Activated CD4-positive, alpha-beta T cell treated with anti-CD3 and anti-CD28 coated beads, Interleukin-2, amount 50 U/mL, for 1 hour (primary cell): ENCODE measurements at places on chromosomes 4 and X.

DNA sequence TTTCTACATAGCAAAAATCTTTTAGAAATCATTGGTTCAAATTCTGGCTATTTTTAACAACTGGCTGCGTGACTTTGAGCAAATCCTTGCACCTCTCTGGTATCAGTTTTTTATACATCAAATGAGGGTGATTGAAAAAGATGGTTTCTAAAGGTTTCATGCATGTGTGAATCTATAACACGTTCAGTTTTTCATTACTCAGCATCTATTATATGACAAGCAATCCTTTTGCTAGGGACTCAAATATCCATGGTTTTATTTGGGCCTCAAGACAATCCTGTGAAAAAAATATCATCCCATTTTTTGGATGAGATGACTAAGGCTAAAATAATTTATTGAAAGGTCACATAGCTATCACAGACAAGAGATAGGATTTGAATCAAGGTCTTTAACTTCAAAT, 884 bp downstream of the HEPH start:
- no peak for DNase-seq

GRCh38 chrX:150934453-150934852, 36.0 kb upstream of the CD99L2 start:
- DNase-seq: no peak

GRCh38 chr4:117357437-117357836, 272.1 kb upstream of the TRAM1L1 start:
- no peak for DNase-seq

- DNase-seq: no peak
These were observed 22.8 kb upstream of the OPN1LW start for GRCh38 chrX:154121207-154121606.

- no peak for DNase-seq
These were observed 63.4 kb downstream of the NFKB1 start for GRCh38 chr4:102564399-102565059.

- no peak for DNase-seq
These were observed 39.7 kb downstream of the CPLX1 start for GRCh38 chr4:786074-786741.

- DNase-seq: no peak
These were observed 322.1 kb upstream of the ARX start for GRCh38 chrX:25337841-25338240.

GRCh38 chrX:7220121-7220520, 72.2 kb upstream of the PUDP start:
- no peak for DNase-seq

- DNase-seq: no peak
These were observed 45.6 kb upstream of the SORCS2 start for GRCh38 chr4:7146786-7147115.

- no peak for DNase-seq
These were observed 51.8 kb downstream of the GC start for GRCh38 chr4:71732066-71732465.

- no peak for DNase-seq
These were observed 56.5 kb downstream of the GAB1 start for GRCh38 chr4:143393195-143393594.

DNA sequence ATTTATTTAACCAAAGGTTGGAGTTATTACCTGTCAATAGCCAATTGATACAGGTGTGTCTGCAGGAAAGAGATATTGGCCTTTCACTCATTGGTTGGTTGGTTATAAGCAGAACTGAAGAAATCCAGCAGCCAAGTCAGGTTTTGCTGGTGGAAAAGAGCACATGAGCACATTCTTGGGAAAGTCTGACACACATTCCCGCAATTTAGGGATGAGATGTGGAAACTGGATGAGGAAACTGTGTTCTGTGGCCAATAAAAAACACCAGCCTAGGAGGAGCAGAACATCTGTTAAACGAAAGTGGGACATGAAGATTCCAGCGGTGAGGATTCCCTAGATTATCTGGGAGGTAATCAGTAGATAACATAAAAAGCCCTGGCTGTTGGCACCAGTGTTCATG, 567.4 kb upstream of the CPEB2 start:
- DNase-seq: no peak

DNA sequence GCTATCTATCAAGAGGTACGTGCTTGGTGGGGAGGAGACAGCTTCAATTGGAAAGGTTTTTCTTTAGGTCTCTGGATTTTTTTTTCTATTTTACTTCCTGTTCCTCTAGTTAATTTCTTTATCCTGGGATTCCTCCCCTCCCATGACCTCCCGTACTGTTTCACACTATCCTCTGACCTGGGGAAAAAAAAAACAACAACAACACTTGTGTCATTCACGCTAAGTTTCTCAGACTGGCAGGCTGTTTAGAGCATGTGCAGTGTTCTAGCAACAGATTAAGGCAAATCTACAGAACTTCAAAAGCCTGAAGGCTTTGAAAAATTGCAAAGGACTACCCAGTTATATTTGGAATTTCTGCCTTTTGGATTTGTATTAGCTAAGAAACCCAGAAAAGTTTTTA, 358.4 kb downstream of the ARHGAP24 start:
- DNase-seq: no peak

GRCh38 chr4:36056136-36056535, 188.2 kb downstream of the ARAP2 start:
- DNase-seq: no peak

DNA sequence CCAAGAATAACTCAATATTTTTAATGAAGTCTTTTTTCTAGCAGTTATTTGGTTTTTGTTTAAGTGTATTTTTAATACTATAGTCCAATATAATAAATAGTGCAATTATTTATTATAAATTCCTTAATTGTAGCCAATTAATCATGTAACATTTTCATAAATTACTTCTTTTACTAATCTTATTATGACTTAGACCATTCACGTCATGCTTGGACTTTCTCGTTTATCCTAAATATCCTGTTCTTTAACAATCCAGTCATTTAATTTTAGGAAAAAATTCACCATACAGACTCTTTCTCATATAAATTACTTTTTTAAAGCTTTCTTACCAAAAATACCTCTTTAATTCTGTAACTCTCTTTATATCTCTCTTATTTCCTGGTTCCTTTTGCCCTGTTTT, 350.1 kb downstream of the AR start:
- no peak for DNase-seq

DNA sequence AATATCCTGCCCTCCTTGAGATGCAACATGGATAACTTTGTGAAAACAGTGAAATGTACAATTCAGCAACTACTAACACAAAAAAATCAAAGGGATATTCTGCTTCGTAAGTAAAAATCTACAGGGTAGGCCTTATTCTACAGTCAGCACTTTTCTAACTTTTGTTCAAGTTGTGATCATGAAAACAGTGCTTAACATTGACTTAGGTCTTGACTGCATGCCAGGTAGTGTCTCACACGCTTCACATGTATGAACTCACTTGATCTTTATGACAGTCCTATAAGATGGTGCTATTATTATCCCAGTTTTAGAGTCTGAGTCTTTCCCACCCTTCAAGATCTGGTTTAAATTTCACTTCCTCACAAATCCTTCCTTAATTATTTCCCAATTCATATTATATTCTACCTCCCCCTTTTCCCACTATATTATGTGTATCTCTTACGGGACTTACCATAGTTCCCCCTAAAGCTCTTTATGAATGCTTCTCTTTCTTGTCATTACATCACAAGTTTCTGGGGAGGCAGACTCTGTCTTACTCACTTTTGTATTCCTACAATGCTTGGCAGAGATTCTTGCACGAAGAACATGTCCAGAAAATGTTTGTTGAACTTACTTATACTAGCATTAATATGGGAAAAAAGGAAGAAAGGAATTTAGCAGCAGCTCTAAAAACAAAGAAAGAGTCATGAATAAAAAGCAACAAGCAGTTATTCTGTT, 179.8 kb downstream of the SCFD2 start:
- no peak for DNase-seq

DNA sequence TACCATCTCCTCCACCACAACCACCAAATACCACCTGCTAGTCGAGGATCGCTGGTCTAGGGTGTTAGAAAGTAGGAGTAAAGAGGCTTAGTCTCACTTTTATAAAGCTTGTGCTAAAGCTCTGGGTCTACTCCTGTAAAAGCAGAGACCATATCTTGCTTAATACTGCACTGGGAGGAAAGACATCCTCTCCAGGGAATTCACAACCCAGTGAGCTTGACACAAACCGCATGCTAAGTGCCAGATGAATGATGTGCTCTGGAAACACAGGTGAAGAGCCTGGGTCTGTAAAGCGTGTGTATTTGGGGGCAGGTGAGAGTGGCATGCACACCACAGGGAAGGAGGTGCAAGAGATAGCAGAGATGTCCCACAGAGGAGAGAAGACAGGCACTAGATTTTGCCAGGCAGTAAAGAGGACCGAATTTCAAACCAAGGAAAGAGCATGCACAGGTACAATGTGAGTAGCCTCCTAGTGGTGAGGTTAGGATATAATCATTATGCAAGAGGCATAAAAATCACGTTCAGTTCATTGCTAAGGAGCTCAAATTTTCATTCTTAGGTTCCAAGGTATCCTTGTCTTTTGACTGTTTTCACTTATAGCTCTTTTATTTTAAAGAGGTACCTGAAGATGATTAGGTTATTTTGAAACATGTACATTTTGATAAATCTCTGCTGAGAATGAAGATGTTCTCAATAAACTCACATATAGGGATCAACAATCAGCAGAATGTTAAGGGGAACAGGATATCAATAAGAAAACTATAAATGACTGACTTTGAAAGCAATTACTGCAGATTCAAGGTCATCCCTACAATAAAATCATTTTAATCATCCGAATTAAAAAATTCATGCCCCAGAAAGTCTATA, 20.7 kb downstream of the TAPT1 start:
- DNase-seq: no peak
